NCI-H1694 treated with DMSO at 0.1 percent for 48 hours (cell line): ENCODE measurements at places on chromosomes 7 and 10.

DNA sequence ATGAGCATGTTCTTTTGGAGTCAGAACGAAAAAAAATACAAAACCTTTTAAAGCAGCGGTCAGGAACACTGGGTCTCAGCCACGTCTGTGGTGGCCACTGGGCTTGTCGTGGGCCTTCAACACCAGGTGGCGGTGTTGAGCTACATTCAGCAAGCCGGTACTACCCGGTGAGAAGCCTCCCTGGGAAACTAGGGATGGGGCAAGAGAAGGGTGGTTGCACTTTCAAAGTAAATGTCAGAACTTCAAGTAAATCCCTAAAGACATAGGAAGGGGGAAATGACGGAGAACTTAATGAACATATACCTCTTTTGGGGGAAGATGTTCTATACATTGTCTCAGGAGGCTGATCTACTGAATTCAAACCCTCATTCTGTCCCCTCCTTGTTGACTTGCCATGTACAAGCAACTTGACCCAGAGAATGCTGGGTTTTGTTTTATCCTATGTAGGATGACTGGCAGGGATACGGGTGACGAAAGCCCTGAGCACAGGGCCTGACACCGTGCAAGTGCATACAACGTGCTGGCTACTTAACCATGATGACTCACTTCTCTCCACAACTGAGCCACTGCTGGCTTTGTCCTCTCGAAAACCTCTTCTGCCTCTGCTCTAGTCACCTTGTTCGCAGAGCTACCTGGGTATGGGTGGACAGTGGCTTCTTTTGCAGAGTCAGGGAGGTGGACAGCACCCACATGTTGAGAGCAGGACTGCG lies 49.0 kb upstream of the BAMBI start:
- peak; percentile 25 for DNase-seq

GRCh38 chr10:97923476-97923875 lies 73.8 kb downstream of the GOLGA7B start:
- DNase-seq: no peak

DNA sequence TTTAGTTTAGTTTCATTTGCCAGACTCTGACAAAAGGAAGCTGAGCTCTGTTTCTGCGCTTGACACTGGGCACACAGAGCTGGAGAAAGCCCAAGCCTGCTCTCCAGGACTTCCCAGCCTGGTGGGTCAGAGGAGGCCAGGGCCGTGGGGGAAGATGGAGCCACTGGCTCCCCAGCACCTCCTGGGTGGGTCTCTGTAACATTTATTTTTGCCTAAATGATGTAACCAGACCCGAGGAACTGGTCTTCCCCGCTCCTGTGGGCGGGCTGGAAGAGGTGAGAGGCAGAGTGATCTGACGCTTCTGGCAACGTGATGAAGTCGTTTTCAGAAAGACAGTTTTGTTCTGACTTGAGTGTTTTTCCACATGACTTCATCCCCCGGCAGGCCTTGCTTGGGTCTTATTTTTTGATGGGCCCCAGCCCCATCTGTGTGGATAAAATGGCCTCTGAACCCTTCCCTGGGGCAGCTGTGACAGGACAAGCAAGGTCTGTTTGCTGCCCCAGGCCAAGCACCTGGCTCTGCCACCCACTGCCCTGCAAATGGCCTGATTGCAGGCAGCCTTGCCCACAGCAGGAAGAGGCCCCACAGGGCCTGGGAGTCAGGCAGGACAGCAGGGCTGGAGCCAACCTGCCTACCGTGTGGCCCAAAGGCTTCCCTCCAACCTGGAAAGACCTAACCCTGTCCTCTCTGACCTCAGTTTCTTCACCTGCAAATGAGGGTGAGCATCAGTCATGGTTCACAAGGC lies 304.9 kb upstream of the ZMIZ1 start:
- DNase-seq: no peak

DNA sequence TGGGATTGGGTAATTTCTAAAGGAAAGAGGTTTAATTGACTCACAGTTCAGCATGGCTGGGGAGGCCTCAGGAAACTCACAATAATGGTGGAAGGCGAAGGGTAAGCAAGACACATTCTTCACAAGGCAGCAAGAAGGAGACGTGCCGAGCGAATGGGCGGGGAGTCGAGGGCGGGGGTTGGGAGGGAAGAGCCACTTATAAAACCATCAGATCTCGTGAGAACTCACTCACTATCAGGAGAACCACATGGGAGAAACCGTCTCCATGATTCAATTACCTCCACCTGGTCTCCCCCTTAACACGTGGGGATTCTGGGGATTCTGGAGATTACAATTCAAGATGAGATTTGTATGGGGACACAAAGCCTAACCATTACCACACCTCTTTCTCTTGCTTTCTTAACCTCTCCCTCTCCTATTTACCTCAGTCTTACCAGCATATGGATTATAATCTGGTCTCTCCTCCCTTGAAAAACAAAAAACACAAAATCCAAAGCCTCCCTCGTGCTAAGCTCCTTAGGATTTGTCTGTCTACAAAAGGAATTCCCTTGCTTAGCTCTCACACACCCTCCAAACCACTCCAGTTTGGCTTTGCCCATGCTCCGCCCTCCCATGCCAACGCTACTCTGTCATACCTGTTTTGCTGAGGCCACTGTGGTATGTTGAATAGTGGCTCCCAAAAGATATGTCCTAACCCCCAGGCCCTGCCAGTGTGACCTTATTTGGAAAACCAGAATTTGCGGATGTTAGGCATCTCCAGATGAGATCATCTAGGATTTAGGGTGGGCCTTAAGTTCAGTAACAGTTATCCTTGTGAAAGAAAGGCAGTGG lies 19.6 kb upstream of the EFCAB10 start:
- DNase-seq: no peak

DNA sequence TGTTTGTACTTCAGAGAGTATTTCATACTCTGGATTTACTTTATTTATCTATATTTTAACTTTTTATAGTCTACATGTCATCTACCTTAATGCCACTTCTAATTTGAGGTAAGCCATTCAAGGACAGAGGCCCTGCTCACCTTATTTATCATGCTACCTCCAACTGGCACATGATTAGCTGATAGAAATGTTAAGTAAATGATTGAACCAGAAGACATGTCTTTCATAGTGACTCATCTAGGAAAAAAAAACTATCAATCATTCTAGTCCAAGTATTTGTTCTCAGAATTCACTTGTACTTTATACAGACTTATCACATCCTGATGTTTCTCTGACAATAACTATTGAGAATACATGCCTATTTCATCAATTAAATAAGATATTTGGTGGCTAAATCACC lies 856.3 kb downstream of the XPNPEP1 start:
- no peak for DNase-seq

DNA sequence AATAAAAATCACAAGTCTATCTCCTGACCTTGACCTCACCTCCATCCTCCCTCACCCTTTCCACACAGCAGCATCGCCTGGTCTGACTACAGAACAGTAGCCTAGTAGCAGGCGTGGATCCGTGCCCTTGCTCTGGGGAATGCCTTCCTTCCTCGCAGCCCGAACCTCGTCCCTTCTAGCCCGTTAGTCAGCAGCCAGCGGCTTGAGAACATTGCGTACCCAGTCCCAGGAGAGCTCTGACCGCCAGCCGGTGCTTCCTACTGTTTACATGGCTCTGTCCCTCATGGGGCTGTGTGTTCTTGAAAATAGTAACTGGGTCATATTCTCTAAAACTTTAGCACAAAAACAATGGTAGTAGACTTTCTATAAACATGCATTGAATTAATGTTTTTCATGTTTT lies 682.7 kb upstream of the IGFBP3 start:
- no peak for DNase-seq

GRCh38 chr10:17548162-17548561 lies 69.0 kb downstream of the HACD1 start:
- no peak for DNase-seq

DNA sequence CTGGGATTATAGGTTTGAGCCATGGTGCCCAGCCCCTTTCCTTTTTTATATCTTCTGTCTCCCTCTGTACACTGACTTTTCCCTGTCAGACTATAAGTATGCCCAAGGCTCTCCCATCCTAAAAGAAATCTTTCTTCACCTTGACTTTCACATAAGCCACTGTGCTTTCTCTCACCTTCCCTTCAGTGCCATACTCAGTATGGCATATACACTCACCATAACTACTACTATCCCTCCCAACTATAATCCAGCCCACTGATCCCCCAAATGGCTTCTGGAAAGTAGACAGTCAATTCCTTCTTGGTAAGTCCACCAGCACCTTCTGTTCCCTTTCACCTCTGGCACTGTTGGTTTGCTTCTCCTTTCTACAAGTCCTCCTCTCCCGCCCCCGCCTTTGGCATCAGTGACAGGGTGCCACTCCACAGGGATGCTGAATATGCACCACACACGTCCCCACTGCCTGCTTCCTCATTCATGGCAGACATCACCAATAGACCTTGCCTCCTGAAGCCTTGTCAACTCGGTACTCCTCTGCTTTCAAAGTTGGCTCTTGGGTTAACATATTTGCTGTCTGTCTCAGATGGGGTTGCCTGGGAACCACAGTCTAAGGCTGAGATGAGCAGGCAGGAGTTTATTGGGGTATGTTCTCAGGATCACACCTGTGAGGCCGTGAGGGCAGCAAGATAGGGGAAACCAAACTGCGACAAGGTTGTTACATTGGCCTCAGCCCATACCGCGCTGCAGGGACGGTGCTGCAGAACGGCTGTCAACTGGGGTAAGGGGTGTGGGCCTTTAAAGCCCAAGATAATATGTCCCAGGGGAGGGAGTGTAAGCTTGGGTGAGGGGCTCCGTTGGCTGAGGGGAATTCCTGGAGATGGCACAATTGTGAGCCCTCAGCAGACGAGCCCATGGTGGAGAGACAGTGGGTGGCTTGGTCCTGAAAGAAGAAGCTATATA lies 7.2 kb upstream of the PSAP start:
- DNase-seq: no peak

DNA sequence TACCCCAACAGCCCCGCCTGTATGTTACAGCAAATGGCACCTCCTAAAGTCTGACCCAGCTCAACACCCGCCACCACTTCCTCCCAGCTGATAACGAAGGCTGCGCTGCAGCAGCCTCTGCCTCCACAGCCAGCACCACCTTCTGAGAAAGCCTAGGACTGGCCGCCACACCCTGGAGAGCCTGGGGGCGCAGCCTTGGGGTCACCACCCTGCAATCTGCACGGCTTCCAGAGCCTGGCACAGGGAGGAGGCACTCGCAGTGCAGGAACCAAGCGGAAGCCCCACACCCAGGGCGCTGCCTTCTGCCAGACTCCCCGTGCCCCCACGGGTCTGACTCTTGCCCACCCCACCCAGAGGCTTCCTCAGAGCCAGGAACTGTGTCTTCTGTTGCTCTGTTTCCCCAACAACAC lies 112.5 kb downstream of the MAD1L1 start:
- DNase-seq: no peak

- DNase-seq: no peak
These were observed 556.2 kb downstream of the LRMDA start for GRCh38 chr10:75987616-75988015.

GRCh38 chr7:23490357-23491135 lies 20.3 kb upstream of the IGF2BP3 start:
- DNase-seq: no peak

GRCh38 chr10:28397229-28397628 lies 94.4 kb upstream of the MPP7 start:
- DNase-seq: no peak

DNA sequence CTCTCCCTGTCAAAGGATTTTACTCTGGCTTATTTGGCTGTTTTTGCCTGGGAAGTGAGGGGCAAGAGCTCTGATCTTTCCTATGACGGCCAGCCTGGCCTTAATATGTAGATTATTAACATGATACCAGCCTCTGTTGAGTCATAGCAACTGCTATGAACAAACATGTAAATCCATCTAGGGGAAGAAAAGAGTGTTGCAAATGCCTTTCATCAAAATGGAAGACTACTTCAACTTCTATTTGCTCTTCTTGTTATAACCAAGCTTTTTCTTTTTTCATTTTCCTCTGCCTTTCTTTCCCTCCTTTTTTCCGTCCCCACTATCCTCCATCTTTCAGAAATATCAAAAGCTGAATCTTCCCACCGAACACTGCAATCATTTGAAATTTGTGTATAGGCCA lies 46.6 kb downstream of the BTRC start:
- no peak for DNase-seq

DNA sequence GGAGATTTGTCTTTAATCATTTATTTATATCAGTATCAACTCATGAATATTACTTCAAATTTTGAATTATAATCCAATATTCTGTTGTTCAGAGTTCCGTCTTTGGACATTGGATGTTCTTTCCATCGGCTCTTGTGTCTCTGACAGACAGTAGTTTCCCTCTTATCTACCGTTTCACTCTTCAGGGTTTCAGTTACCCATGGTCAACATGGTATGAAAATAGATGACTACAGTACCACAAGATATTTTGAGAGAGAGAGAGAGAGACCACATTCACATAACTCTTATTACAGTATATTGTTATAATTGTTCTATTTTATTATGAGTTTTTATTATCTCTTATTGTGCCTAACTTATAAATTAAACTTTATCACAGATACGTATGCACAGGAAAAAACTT lies 6.8 kb downstream of the SHTN1 start:
- DNase-seq: no peak

DNA sequence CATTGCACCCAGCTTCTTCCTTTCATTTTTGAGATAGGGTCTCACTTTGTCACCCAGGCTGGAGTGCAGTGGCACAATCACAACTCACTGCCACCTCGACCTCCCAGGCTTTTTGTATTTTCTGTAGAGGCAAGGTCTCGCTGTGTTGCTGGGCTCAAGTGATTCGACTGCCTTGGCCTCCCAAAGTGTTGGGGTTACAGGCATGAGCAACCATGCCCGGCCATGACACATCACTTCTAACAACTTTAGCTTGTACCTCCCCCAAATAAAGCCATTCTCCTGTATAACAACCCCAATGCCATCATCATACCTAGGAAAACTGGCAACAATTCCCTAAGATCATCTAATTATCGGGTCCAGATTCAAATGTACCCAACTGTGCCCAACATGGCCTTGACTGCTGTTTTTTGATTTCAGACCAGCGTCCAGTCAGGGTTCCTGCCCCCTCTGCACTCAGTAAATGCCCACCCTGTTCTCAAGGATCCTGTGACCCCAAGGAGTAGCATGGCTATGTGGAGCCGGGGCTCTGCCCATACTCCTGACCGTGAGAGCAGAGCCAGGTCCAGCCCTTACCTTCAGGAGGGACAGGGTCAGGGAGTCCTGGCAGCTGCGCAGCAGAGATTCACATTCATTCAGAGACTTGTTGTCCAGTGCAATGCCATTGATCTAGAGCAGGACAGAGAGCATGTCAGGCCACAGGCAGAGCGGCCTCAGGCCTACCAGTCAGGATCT lies 102.6 kb downstream of the DLG5 start:
- no peak for DNase-seq

DNA sequence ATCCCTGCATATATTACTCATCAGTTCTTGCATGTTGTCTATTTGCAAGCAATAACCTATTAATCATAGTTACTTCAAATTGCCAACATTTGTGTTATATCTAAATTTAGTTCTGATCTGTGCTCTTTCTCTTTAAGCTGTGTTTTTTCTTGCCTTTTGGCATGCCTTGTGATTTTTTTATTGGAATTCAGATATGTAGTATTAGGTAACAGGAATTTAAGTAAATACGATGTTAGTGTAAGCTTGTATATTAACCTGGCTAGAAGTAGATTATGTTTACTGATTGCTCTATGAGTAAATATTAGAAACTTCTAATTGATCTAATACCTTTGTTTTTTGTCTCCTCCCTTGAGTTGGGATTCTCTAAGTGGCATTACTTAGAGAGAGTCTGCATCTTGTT lies 718.9 kb upstream of the POT1 start:
- no peak for DNase-seq

GRCh38 chr7:6708304-6708703 lies 1.6 kb upstream of the ZNF12 start:
- DNase-seq: no peak
